C1 segment of cervical spinal cord (tissue), 14 donors: ENCODE measurements at places on chromosomes 4 and X.

DNA sequence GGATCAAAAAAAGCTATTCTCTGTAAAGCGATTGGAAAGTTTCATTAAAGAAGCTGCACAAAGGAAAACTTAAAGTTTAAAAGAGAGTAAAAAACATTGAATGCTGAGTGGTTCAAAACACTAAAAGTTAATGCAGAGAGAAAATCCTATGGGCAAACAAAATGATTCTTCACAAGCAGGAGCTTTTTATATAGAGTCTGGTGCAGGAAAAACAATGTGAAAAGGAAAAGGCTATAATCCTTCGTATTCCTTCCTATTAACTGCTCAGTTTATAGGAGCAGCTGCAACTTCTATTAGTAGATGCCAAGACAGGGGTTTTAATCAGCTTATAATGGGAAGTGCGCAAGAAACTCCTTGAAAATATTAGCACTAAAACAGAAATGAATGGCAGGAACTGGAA, 100.7 kb downstream of the PDGFC start:
- DNase-seq = no peak

GRCh38 chrX:130793975-130794374, 109.0 kb downstream of the ENOX2 start:
- DNase-seq = no peak

- no peak for DNase-seq
Measured at GRCh38 chrX:39214387-39215126, 413.3 kb downstream of the MID1IP1 start.

DNA sequence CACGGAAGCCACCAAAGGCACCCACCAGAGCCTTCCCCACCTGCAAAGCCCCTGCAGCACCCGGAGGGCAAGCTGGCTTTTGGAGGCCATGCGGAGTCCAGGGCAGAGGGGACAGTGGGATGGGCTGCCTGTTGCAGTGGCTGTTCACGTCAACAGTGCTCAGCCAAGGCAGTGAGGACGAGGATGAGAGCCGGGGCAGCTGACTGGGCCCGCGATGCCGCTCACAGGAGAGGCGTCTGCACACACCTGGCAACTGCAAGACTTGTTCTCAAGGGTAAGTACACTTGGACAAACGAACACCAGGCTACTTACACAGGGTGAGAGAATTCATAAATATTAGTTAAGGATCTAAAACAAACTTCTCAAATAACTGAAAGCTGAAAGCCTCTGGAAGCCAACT, 19.6 kb downstream of the FGFR3 start:
- no peak for DNase-seq

- DNase-seq = no peak
Measured at GRCh38 chr4:78880874-78881492, 58.3 kb downstream of the PAQR3 start.

DNA sequence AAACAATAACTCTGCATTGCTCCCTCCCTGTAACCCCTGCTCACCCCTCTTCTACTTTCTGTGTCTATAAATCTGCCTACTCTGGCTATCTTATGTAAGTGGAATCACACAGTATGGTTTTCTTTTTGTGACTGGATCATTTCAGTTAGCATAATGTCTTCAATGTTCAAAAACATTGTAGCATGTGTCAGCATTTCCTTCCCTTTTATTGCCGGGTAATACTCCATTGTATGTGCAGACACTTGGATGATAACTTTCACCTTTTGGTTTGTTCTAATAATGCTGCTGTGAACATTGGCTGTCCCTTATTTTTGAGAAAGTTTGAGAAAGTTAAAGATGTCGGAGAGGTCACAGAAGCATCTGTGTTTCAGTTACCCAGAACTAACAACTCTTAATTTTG, 60.6 kb upstream of the TLR2 start:
- DNase-seq = no peak
